ENCODE measurements at places on chromosomes 13 and 19.

DNA sequence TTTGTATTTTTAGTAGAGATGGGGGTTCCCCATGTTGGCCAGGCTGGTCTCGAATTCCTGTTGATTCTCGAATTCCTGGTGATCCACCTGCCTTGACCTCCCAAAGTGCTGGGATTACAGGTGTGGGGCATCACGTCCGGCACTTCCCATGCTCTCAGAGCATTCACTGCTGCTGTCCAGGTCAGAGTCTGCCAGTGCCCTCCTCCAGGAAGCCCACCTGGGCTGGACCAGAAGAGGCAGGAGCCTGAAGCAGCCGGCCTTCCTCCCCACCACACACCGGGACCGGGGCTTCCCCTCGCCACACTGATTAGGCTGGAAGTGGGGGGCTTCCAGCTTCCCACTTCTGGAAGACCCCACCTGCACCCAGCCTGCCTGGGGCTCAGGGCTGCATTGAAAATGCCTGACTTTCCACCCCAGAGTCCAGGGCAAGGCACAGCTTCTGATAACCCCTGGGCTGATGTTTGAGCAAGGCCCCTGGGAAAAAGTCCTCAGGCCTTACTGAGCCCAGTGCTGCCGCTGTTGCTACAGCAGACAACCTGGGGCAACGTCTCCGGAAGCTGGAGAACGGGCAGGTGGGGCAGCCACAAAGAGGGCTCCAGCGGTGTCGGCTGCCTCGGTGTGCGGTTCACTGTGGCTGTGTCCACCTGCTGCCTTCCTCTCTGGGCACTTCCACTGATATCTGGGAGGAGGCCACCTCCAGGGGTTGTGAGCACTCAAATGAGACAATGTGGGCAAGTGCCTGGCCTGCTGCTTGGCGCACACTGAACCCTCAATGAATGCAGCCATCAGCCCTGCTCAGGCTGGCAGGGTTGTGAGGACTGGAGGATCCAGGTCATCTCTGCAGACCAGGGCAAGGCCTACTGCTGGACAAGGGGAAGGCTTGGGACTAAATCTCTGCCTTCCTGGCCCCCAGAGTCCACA is 22.6 kb downstream of the CEBPA start:
- DNase-seq: peak; percentile 12

- no peak for DNase-seq
These were observed 95.0 kb downstream of the CYSLTR2 start for GRCh38 chr13:48748681-48749080.

DNA sequence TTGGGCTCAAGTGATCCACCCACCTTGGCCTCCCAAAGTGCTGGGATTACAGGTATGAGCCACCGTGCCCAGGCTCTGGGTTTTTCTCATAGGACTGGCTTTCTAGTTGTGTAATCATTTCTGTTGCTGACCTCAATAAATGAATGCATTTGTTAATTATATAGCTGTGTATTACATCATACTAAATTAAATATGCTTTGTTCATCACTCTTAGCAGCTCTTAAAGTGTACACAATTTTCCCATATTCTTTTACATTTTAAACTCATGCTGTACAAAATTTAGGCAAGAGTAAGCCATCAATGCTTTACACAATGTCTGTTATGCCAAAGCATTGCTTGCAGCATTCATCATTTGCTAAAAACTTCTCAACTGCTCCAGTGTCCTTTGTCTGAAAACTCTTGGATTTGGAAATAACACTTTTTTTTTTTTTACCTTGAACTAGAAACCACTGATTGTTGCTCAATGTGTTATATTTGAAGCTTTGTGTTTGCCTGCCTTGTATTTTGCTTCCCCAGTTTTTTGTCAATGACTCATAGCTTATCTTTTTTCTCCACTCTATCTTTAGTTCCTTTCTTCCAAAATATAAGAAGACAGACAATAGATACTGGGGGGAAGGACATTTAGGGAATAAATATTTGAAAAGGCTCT is 31.4 kb downstream of the CCDC122 start:
- no peak for DNase-seq

DNA sequence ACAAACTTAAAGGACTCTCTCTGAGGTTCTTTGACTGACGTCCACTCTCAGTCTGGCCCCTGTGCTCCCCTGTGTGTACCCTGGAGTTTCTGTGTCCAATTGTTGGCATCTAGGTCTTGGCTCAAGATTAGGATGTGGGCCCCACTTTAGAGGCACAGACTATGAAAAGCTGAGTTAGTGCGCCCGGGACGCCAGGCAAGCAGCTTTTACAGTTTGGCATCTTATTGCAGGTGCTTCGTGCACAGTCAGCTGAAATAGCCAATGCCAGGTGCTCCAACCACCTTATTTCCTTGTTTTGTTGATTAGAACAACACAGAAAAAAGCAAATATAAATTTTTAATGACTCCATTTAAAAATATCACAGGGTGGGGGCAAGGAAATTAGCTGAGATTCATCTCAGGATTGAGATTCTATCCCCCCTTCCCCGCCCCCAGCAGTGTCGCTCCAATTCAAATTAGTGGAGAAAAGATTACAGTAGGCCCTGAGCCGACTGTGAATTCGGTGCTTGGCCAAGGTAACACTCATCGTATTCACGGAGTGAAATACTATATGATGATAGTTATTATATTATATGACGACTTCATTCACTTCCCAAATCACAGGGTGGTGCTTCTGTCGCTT is 4.3 kb downstream of the SOX1 start:
- DNase-seq: no peak

- no peak for DNase-seq
These were observed 281.2 kb downstream of the SHISA2 start for GRCh38 chr13:25770601-25771000.

DNA sequence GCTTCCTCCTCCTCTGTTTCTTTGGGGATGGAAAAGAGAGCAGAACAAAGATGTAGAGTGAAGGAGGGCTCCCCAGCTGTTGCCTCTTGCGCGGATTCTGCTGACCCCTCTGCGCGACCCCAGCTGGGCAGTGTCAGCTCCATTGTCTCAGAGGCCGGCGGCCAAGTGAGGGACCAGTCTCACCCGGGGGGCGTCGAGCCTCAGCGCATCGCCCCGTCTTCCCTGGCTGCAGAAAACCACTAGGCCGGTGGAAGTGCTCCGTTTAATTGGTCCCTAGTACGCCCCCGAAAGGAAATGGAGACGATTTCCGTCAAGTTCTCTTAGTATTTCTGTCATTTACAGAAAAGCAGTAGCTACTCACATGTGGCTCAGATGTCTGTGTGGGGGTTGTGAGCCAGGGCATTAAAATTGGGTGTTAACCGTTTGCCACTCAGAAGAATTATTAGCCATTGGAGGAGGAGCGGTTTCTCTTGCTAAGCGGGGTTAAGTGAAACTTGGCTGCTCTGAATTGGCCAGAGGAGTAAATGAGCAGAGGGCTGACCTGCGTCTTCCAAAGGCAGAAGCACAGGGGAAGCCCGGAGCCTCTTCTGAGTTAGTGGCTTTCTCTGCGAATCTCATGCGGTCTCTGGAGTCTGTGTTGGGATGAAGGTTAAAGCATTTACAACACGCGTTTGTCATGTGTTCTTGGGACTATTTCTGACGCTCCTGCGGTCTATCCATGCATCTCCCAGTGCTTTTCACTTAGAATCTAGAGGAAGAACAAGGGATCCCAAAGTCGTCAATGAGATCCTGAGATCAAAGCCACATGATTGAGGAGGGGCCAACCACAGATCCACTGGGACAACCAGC is 132.8 kb upstream of the MYO16 start:
- DNase-seq: no peak

GRCh38 chr19:17576758-17577456 is 21.5 kb downstream of the COLGALT1 start:
- DNase-seq: no peak

DNA sequence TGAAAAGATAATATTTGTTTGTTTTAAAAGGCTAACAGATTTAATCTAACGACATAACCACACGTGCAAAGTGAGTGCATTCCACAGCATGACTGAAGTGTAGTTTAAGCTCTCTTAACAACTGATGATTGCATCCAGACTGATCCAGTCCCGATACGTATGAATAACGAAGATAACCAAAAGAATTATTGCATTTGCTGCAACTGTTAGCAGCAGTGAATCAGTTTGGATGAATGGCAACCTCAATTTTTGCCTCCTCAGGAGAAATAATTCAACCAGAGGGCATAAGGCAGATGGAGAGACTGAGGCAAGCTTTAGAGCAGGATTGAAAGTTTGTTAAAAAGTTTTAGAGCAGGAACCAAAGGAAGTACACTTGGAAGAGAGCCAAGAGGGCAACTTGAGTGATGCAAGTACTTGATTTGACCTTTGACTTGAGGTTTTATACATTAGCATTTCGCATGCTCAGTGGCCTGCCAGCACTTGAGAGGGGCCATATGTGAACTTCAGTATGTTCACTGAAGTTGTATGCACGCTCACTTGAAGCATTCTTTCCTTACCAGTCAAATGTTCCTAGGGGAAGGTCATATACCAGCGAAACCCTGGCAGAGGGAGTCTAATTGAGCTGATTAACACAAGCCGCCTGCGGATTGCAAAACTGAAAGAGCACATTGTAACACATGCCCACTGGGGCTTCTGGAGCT is 835.0 kb upstream of the PCDH20 start:
- no peak for DNase-seq

- DNase-seq: no peak
These were observed 415.4 kb upstream of the PCDH20 start for GRCh38 chr13:61831026-61831425.

DNA sequence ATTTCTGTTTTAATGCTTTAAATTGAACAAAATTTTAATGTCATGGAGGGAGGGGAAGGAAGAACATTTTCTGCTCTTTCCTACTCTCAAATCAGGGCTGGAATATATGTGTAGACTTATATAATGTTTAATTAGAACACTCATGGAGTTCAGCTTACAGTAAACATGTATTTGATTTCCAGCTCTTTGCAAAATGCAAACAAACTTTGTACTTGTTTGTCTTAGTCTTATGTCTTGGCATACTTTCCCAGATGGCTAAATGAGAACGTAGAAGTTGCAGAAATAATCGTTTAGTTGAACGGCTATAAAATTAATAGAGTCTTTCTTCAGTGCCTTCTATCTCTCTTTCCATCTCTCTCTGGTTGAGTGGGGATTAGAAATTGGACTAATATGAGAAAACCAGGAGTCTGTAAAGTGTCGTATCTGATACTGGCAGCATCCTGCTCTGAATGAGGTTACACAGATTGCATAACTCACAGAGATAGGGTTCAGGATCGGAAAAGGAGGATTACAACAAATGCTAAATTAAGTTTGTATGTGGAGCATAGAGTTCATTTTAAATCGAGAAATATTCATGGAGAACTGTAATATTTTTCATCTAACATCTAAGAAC is 82.3 kb downstream of the FGF9 start:
- DNase-seq: no peak

DNA sequence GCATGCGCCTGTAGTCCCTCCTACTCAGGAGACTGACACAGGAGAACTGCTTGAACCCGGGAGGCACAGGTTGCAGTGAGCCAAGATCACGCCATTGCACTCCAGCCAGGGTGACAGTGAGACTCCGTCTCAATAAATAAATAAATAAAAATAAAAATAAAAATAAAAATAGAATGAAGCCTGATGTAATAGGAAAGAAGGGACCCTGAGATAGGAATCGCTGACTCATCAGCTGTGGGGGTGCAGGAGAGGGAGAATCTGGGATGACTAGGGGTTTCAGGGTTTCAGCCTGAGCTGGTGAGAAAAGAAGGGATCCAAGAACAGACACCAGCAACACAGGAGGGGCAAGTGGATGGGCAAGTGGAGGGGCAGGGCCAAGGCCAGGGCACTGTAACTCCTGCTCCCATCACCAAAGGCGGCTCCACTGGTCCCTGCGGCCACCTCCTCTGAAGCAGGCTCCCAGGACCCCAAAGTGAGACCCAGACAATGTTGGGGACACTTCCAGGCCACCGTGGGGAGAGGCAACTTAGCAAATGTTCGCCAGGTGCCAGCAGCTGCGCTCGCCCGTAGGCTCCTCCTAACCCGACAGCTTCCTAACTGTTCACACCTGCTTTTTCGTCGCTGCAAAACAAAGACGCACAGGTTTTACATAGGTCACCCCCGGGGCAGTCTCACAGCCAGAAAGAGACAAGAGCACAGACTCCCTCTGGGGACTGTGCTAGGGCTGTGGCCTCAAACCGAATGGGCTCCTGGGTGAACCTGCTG is 1.2 kb downstream of the HAUS8 start:
- peak; percentile 93 for DNase-seq

DNA sequence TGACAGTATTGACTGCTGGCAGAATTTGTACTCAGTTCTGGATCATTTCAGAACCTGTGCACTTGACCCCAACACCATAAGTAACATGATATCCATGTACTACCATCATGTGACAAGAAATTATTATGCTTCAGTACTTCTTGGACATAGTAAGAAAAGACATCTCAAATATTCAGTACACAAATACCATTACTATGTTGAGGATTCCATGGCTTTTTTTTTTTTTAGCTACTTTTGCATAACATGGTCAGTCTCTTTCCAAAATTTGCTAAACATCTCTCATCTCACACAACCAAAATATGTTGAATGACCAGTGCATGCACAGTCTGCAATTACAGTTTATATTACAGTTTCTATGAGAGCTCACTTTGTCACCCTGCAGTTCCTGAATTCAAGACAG is 85.3 kb downstream of the FLT1 start:
- DNase-seq: no peak

GRCh38 chr19:1269478-1270212 is 513 bp downstream of the CIRBP start:
- peak; percentile 94 for DNase-seq

- no peak for DNase-seq
These were observed 158.1 kb downstream of the KATNAL1 start for GRCh38 chr13:30149248-30149647.

GRCh38 chr19:48319647-48320541 is 5.5 kb upstream of the EMP3 start:
- peak; percentile 86 for DNase-seq

DNA sequence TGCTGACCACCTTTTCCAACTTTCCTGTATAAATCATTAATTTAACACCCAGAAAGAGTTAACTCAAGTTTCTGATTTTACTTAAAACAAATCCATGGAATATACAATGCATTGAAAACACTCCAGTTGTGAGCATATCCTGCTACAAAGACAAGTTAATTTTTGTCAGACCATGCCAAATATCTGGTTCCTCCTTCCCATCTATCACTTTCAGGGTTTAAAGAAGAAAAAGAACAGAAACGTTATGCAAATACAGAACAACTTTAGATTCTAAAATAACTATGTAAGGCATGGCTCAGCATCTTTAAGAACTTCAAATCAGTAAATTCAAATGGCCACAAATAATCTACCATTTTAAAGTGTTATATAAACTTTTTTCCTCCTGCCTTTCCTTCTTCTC is 14.9 kb downstream of the MRPS31 start:
- no peak for DNase-seq

- no peak for DNase-seq
These were observed 4.7 kb upstream of the FLT1 start for GRCh38 chr13:28499609-28500008.

All from NCI-H1417 (cell line).